Panc1 (cell line): ENCODE measurements at places on chromosomes 16 and 17. TPM values are rescaled to one million over a fixed set of nuclear protein-coding genes. Genes with fewer than 3 reads are reported as not detected.

COQ9 gene
- 48.5 TPM for total RNA-seq

CCL7 gene
- 0.31 TPM for total RNA-seq

ASPHD1 gene
- total RNA-seq = 87.0 TPM

MIS12 gene
- 11.5 TPM for total RNA-seq

VPS25 gene
- total RNA-seq = 37.7 TPM

SLC35G6 gene
- total RNA-seq = not detected

CCL23 gene
- not detected for total RNA-seq

PRR35 gene
- 2.2 TPM for total RNA-seq

SDF2 gene
- 72.1 TPM for total RNA-seq

IL21R gene
- total RNA-seq = 0.10 TPM

RHBDL3 gene
- 3.2 TPM for total RNA-seq

SPAG7 gene
- total RNA-seq = 43.4 TPM

CTNS gene
- total RNA-seq = 20.4 TPM

GPR142 gene
- not detected for total RNA-seq

TP53TG3D gene
- 1.6 TPM for total RNA-seq

MARVELD3 gene
- 0.08 TPM for total RNA-seq

CAPNS2 gene
- total RNA-seq = 1.4 TPM

RAMP2 gene
- total RNA-seq = 1.1 TPM

ULK2 gene
- 22.8 TPM for total RNA-seq

UNC13D gene
- 12.7 TPM for total RNA-seq

CDH15 gene
- total RNA-seq = 0.51 TPM

ALOXE3 gene
- total RNA-seq = 0.46 TPM

SOST gene
- not detected for total RNA-seq

TACO1 gene
- total RNA-seq = 17.9 TPM

CDT1 gene
- total RNA-seq = 39.9 TPM

MEOX1 gene
- total RNA-seq = 0.21 TPM

OR3A3 gene
- total RNA-seq = not detected

TMEM114 gene
- total RNA-seq = not detected

ELMO3 gene
- 2.0 TPM for total RNA-seq
